ENCODE measurements at places on chromosomes 11 and 22.

DNA sequence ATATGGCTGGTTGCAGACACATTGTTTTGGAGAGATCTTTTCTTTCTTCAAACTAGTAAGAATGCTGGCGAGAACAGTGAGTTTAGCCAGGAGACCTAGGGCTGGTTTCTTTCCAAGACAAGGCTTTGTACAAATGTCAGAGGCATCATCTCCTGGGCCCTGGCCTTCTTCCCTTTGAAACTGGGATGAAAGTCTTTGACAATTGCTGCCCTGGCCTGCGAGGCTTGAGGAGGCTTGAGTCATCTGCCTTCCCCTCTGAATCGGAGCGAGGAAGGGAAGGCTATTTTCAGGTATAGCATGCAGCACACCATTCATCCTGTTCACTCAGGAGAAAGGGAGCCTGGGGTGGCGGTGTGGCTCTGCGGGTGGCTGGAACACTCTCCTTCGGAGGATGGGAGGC is 21.5 kb upstream of the PARVG start:
- DNase-seq, result no peak

GRCh38 chr22:48842976-48843375 is 984.7 kb downstream of the BRD1 start:
- no peak for DNase-seq

DNA sequence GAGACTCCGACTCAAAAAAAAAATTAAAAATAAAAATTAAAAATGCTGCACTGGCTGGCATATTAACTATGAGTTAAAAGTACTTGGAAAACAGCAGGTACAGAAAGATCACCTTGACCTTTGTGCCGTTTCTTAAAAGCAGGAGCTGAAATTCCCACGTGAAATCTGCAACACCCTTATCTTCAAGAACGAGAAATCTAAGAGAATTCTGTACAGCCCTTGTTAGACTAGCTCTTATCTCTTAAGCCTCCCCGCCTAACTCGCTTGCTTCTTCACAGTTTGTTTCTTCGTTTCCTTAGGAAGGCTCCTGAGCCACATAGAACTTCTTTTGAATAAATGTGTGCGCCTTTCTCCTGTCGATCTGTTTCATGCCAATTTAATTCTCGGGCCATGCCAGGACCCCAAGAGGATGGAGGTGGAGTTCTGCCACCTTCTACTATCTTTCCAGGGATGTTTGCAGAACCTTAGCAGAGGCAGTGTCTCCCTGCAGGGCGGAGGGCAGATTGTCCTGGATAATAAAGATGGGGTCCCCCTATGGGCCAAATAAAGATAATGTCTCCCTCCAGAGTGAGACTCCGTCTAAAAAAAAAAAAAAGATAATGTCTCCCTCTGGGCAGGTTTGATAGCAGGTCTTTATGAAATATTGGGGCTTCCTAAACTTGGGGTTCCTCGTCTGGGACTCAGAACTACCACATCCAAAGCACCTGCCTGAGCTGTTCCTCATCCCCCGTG is 27.4 kb upstream of the SYT8 start:
- DNase-seq, result no peak

DNA sequence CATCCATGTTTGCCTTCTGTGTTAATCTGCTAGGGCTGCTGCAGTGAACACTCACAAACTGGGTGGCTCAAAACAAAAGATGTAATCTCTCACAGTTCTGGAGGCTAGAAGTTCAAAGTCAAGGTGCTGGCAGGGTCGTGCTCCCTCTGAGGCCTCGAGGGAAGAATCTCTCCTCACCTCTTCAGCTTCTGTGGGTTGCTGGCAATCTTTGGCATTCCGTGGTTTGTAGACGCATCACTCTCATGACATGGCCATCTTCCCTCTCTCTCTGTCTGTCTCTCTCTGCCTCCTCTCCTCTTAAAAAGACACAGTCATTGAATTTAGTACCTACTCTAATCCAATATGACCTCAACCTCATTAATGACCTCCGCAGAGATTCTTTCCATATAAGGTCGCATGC is 78.8 kb downstream of the TSPAN18 start:
- no peak for DNase-seq

GRCh38 chr11:114304969-114305368 is 8.8 kb downstream of the NNMT start:
- no peak for DNase-seq

- no peak for DNase-seq
Observed at GRCh38 chr11:130094614-130095013, 24.9 kb downstream of the APLP2 start.

- peak; percentile 27 for DNase-seq
Observed at GRCh38 chr11:70220920-70221319, 17.8 kb downstream of the FADD start.

DNA sequence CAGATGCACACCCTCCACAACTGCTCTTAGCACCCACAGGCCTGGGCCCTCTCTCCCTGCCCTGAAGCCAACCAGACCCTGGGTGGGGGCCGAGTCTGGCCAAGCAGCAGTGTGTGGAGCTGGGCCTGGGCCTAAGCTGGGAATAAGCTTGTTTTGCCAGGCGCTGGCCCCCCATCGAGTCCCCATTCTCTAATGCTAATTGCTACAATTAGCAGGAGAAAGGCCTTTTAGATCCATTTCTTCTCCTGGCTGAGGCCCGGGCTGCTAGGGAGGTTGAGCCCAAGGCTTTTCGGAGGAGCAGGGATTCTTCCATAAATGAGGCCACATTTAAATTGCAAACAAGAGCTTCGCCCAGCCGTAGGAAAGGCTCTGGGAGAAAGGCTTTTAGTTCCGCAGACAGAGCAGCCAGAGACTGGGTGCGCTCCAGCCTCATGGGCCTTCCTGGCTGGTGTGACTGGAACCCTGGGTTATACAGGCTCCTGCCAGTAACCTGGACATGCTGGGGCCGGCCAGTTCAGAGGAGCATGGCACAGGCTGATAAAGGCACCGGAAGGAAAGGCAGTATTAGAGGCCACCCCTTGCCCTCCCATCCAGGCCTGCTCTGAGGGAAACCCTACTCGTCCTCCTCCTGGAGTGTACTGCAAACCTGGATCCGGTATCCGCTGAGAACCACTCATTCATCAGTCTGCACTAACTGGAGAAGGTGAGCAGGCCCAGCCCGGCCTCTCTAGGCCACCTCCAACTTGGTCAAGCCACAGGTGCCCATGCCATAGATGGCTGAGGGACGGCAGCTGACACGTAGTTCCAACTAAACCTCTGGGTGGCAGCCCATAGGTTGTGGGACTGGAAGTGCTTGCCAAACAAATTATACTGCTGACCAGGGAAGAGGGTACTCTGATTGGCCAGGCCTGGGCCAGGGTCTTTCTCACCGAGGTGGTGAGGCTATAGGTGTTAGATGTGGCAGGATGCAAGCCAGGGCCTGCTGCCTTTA is 6.2 kb downstream of the KCNQ1OT1 start:
- DNase-seq, result no peak

DNA sequence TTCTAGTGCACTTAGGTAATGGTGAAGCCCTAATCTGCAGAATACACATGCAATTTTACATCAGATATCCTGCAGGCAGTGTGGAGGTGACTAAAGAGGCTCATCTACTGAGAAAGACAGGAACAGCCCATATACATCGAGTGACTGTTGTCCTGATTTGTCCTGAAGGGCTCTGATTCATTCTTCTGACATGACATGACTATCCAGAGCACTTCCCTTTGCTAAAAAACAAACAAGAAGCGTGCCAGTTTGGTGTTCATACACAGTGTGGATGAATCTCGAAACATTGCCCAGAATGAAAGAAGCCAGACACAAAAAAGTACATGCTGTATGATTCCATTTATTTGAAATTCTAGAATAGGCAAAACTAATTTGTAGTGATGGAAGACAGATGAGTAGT is 48.0 kb upstream of the AMPD3 start:
- no peak for DNase-seq

DNA sequence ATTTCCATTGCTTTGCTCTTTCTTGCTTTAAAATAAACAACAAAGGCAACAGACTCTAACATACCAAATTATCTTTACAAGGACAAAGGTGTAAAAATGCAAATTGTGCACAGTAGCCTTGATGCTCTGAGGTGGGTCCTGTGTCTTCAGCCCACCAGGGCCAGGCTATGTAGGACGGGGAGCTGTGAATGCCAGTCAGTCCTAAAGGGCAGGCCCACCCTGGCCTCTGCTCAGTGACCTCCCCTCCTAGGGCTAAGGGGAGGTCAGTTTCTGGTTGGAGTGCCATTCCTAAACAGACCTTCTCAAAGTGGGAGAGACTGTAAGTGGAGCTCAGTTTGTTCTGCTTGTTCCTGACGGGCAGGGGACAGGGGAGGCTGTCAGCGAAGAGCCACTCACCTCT is 78.0 kb upstream of the SUSD2 start:
- DNase-seq, result no peak

GRCh38 chr11:62444835-62445234 is 26.0 kb downstream of the SCGB1A1 start:
- no peak for DNase-seq

DNA sequence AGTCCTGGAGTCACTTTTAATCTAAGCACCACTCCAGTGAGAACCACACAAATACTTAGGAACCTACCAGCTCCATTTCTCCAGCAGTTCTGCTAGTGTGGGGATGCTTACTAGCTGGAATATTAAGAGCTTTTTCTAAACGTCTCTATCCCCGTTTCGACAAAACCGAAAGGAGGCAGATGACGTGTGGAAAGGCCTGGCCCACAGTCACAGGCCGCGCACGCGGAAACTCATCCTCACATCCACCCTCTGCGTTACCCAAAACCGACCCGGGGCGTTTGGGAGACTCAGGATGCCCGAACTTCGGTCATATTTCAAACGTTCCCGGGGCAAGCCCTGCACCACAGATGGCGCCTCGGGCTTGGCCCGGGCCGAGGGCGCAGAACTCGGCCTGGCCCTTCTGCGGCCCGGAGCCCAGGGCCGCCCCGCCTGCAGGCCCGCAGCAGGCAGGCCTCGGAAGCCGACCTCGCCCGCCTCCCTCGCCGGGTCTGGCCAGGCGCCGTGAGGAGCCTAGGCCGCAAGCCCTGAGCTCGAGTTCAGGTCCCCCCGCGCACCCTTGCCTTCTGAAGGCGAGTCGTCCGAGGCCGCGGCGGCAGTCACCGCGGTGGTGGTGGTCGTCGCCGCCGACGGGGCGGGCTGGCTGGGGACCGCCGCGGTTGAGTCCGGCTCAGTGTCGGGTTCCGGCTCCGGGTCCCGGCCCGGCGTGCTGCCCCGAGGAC is 473 bp downstream of the FNBP4 start:
- DNase-seq, result no peak

DNA sequence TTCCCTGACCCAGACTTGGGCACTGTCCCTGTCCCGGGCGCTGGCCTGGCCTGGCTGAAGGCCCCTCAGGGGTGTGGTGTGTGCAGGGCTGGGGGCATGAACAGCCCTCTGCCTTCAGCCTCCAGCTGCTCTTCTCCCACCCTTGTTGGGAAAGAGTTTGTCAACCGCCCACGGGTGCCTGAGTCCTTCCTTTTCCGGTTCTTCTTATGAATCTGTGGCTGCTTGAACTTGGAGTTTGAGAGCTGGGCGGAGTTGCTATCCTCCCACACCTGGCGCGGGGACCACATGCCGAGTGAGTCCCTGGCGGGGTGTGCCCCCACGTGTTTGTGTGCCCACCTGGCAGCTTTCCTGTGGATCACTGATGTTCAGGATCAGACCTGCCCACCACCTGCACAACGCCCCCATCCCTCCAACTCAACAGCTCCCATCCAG is 13.4 kb downstream of the NFAM1 start:
- DNase-seq, result no peak

- DNase-seq, result no peak
Observed at GRCh38 chr11:100740440-100740839, 53.4 kb downstream of the ARHGAP42 start.

DNA sequence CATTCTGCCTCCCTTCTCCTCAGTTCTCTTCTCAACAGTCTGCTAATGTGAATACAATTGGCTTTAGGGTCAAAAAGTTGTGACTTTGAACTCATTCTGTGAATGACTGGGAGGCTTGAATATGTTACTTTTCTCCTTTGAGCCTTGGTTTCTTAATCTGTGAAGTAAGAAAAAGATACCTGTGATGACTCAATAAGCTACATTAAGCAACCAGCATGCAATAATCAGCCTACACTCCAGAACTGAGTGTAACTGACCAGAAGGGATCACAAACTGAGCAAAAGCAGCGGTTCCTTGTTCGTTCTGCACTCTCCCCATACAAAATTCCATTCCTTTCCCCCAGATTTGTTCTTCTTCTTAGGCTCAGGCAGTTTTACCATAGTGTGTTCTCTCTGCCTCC is 23.4 kb downstream of the ZNF202 start:
- no peak for DNase-seq

DNA sequence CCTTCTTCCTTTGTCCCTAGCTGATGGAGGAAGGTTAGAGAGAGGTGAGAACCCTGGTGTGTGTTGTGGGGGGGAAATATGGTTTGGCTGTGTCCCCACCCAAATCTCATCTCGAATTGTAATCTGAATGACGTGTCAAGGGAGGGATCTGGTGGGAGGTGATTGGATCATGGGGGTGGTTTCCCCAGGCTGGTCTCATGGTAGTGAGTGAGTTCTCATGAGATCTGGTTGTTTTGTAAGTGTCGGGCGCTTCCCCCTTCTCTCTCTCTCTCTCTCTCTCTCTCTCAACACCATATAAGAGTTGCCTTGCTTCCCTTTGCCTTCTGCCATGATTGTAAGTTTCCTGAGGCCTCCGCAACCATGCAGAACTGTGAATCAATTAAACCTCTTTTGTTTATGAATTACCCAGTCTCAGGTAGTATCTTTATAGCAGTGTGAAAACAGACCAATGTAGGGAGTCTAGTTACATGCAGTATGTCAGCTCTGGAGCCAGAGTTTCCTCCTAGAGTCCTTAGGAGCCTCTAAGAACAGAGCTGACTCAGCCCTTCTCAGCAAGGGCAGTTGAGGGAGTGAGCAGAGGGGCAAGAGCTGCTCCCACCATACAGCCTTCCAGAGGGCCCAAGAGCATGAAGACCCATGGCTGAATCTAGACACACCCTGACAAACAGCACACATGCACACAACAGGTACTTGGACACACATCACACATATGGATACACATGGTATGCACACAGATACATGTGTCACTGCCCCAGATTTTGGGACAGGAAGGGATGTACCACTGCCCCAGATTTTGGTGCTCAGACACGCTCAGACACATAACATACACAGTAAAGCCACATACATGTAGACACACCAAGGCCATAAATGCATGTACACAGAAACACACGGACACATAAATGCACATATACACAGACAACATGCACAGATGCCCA is 12.9 kb upstream of the LRRC32 start:
- no peak for DNase-seq

DNA sequence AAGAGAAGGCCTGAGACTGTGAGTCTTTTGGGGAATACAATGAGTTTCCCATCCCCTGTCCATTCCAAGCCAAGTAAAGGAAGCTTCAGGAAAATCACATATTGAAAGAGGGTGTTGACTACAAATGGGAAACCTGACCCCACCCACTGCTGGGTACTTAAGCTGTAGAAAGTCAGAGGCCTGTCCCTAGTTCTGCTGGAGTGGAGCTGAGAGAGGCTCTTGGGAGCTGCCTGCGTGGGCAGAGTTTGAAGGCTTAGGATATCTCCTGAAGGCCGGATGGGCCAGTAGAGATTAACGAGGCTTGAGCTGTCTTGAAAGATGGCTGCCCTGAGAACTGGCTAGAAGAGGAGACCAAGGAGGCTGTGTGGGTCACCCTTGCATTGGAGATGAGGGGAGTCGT is 176.2 kb upstream of the NECTIN1 start:
- no peak for DNase-seq

- DNase-seq, result peak; percentile 63
Observed at GRCh38 chr11:81005595-81005994, 1564.8 kb upstream of the TENM4 start.

Measured in retinal pigment epithelial cell (primary cell).